ENCODE measurements at places on chromosomes 2 and 18.

GRCh38 chr2:7014174-7014640 is 97.0 kb downstream of the RNF144A start:
- DNase-seq = no peak

DNA sequence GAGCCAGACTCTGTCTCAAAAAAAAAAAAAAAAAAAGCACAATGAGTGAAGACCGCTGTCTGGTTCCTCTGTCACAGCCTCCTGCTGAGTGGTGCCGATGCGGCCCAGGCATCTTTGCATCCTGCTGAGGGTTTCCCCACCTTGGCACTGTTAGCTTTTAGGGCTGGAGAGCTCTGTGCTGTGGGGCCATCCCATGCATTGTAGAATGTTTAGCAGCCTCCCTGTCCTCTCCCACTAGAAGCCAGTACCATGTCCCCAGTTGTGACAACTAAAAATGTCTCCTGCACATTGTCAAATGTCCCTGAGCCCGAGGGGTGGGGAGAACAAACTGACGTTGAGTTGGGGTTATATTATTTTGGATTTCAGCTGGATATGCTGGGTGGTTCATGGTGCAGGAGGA is 7.9 kb upstream of the COLEC11 start:
- DNase-seq = no peak

- no peak for DNase-seq
These were observed 10.2 kb downstream of the RAB10 start for GRCh38 chr2:26043862-26044696.

DNA sequence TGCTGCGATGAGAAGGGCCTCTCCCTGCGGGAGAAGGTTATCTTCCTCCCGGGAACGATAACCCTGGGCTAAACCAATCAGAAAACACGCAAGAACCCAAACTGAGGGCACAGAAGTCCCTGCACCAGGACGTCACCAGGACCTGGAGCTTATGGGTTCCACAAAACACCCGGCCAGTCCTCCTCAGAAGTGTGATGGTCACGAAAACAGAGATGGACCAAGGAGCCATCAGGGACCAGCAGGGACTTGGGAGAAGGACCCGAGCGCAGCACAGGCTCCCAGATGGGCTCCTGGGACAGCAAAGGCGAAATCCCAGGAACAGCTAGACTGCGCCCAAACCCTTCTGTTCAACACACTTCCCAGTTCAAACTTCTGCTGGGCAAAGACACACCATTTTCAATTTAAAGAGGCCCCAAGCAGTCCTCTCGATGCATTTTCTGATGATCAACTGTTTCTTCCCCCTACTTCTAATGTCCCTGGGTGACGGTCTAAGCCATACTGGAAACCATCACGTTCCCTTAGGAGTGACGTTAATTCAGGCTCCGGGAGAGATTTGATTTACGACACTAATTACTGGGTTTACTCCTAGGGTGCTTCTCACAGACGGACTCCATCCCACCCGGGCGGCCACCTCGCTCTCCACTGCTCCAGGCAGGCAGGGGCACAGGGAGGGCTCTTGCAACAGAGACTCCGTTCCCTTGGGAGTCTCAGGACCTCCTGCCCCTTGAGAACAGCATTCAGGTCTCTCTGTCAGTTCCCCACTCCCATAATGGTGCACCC is 29.2 kb downstream of the ZNF516 start:
- DNase-seq = no peak

DNA sequence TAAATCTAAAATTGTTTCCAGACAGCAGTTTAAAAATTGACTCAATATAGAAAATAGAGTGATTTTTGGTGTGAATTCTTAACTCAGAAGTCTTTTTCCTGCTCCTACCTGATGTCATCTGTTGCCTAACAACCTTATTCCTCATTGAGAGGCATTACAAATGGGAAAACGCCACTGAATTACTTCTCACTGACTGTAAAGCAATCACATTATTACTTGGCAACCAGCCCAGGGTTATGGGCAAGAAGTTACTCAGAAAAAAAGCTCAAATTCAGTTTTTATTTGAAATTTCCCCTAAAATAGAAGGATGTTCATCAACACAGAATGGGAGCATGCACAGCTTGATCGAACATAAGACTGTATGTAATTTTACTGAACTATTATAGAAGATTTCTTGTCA is 201.8 kb upstream of the GULP1 start:
- DNase-seq = no peak

DNA sequence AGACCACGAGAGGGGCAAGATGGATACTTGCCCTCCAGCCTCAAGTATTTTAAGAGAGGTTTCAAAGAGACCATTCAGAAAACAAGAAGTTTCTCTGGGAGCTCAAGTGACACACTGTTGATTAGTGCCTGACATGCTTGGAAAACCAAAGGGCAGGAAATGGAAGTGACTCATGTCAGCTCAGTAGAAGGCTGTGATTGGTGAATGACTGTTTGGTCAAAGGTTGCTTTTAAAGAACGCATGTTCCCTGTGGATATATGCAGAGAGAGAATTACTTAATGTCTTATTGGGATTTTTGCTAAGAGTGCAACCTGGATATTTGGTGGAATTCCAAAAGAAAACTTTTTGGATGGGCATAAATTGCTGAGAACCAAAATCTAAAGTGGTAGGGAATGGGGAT is 549.9 kb downstream of the XIRP2 start:
- peak; percentile 76 for DNase-seq

DNA sequence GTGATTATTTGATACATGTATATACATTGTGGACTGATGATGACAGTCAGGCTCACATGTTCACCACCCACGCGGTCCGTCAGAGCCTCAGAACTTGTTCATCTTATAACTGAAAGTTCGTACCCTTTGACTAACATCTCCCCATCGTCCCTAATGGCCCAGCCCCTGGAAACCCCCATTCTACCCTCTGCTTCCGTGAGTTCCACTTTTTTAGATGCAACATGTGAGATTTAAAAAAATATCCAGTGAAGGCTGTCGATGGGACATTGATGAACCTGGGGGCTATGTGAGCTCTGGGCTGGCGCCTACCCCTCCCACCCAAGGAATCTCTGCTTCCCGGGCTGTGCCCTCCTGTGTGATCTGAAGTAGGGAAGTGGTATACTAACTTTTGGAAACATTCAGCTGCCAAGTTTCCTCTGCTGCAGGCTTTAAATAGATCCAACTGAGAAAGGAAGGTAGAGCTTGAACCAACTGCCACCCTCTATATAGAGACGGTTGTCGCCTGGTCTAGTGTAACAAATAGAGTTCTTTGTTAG is 163.8 kb downstream of the FAM210A start:
- DNase-seq = no peak

GRCh38 chr2:3354986-3355385 is 22.6 kb downstream of the EIPR1 start:
- DNase-seq = no peak

GRCh38 chr2:234463626-234464290 is 33.1 kb downstream of the ARL4C start:
- no peak for DNase-seq

GRCh38 chr2:29655391-29656086 is 265.8 kb downstream of the ALK start:
- peak; percentile 3 for DNase-seq

- no peak for DNase-seq
These were observed 23.4 kb downstream of the MROH2A start for GRCh38 chr2:233801357-233802131.

- DNase-seq = no peak
These were observed 55.1 kb downstream of the KCNG3 start for GRCh38 chr2:42438685-42439084.

DNA sequence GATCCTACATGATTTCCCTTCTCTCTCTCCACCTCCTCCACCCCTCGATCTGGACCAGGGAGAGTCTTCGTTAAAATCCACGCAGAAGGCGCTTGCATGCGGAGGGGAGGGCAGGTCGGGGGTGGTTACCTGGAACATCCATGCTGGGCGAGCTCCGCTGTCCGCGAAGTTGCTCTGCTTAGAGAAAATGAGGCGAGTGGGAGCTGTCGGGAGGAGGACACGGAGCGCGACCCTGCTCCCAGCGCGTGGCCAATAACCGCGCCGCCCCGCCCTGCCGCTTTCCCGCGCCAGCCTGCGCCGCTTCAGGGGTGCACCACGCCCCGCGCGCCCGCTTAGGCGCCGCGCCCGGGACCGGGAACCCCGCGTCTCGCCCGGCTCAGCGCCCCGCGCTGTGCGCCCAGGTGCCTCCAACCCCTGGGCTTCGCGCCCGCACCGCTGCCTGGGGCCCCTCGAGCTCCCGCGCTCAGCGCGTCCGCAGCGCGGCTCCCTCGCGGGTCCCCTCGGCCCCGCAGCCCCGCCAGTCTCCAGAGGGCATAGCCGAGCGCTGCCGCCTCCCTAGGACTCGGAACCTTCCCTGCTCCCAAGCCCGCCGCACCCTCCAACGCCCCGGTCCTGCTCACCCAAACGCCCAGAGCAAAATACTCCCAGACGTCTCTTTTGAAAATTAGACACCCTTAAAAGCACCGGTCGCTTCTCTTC is 636 bp downstream of the CBLN2 start:
- DNase-seq = no peak

- DNase-seq = no peak
These were observed 33.7 kb downstream of the NRP2 start for GRCh38 chr2:205715831-205716525.

- peak; percentile 46 for DNase-seq
These were observed 23.1 kb downstream of the PLA2R1 start for GRCh38 chr2:160039166-160039903.

- no peak for DNase-seq
These were observed 359.5 kb downstream of the ZNF521 start for GRCh38 chr18:24992491-24992890.

- peak; percentile 4 for DNase-seq
These were observed 7.5 kb upstream of the BCL11A start for GRCh38 chr2:60560734-60561644.

DNA sequence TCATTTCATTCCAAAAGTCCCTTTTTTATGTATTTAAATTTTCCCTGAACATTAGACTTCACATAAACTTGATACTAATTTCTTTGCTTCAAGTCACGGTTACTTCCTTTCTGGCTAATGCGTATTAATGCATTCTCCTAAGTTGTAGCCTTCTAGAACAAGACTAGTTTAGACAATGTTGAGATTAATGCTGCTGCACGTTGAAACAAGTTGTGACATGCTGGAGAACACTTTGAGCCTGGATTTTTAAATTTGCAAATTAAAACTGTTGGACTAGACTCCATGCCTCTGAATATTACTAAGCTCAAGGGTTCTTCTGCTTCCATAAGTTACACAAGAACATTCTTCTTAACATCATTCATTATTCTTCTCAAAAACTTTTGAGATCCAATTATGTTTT is 29.1 kb downstream of the ID2 start:
- no peak for DNase-seq

DNA sequence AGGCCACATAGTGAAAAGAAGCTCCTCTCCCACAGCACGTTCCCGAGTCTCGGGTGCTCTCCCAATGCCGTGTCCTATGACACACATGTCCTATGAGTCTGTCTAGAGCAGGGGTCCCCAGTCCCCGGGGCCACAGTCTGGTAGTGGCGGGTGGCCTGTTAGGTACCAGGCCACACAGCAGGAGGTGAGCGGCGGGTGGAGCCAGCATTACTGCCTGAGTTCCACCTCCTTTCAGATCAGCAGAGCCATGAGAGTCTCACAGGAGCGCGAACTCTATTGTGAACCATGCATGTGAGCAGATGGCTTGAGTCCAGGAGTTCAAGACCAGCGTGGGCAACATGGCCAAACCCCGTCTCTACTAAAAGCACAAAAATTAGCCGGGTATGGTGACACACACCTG is 112.6 kb downstream of the ZBTB7C start:
- DNase-seq = no peak

DNA sequence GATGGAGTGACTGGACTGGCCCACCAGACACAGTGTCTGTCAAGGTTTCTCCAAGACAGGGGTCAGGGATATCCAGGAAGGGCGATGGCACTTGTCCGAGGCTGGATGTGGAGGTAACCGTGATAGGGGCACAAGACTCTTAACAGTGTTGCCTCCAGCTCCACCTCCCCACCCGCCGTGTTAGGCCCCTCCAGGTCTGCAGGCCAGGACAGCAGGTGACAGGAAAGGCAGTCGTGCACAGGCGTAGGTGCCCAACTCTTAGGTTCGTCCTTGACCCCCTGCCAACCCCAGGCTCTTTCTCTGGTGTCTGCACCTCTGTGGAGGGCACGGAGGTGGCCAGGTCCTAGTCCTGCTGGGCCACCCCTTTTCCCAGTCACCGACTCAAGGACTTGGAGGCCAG is 10.1 kb downstream of the ITM2C start:
- DNase-seq = no peak

DNA sequence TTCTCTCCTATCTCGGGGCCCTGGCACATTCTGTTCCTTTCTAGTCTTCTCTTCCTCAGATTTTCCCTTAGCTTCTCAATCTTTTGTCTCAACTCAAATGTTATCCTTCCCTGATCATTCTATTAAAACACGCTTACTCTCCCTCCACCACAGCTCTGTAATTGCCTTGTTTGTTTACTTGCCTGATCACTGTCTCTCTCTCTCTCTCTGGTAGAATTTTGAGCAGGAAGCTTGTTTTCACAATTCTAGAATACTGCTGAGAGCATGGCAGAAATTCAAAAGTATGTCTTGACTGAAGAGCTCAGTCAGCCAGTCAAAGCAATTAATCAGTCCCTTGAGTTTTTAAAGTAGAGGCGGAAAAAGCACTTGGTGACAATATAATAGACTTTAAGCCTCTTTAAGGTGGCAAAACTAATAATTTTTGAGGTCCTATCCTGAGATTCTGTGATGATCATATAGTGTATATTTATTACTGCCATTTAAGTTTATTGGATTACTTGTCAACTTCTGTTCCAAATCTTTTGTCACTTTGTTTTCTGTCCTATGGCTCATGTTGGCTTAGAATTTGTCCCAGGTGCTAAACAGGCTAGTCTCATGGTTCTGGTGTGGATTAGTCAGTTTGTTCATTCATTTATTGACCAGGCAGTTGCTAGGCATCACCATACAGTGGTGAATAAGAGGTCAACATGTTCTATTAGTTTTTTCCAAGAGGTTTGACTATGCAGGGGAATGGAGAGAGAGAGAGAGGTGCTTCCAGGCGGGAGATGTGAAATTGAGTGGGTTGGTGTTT is 2.3 kb downstream of the PSMD1 start:
- DNase-seq = no peak

DNA sequence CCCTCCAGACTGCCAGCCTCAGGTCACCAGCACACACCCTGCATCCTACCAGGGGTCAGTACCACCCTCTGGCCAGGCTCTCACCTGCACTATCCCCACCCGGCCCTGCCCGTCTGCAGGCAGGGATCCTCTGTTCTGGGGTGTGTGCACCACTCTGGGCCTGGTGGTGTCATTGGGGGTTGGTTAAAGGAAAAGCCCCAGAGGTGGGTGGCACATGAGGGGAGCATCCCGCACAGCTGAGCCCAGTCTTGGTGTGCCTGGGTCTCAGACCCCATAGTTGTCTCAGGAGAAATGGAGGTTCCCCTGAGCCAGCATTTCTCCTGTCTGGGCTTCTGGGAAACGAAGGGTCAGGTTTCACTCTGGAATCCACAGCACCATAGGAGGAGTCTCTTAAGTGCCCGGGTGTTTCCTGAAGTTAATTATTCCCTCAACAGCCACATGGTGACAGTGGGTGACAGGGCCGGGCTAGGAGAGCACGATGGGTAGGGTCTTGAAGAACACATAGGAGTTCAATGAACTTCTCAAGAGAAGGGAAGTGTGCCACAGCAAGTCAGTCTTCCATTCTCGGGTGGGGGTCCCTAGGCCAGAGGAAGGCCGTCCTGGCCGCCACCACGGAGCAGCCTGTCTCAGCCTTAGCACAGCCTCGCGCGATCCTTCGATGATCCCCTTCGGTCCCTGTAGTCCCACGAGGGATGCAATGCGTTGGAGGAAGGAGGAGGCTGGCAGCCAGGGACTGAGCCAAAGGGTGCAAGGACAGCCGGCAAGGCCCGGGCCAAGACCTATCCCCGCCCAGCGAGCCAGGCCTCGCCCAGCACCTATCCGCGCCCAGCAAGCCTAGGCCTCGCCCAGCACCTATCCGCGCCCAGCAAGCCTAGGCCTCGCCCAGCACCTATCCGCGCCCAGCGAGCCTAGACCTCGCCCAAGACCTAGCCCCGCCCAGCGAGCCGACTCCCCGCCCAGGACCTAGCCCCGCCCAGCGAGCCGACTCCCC is 1.1 kb upstream of the FARP2 start:
- peak; percentile 67 for DNase-seq

Data from kidney glomerular epithelial cell (primary cell).